SK-N-DZ (cell line): ENCODE measurements at places on chromosomes 16 and 17.

- no peak for DNase-seq
These were observed 24.9 kb downstream of the LITAFD start for GRCh38 chr16:8907096-8907495.

- no peak for DNase-seq
These were observed 14.0 kb downstream of the CYB5B start for GRCh38 chr16:69438465-69438864.

GRCh38 chr17:79797492-79798298, 818 bp upstream of the CBX8 start:
- peak; percentile 75 for DNase-seq

- DNase-seq: no peak
These were observed 64.9 kb downstream of the TEX14 start for GRCh38 chr17:58626905-58627304.

DNA sequence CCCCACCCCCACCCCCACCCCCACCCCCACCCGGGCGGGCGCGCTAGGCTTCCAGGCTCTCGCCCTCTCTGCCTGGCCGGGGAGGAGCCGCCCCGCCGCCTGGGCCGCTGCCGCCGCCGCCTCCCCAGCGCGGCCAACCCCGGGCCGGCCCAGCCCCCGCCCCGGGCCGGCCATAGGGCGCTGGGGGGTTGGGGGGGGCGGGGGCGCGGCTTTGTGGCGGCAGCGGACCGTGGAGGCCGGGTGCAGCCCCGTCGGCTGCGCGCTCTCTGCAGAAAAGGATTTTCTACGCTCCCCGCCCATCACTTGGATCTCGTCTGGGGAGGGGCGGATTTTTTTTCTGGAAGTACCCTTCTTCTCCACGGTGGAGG, 230.9 kb downstream of the MRTFB start:
- DNase-seq: no peak

DNA sequence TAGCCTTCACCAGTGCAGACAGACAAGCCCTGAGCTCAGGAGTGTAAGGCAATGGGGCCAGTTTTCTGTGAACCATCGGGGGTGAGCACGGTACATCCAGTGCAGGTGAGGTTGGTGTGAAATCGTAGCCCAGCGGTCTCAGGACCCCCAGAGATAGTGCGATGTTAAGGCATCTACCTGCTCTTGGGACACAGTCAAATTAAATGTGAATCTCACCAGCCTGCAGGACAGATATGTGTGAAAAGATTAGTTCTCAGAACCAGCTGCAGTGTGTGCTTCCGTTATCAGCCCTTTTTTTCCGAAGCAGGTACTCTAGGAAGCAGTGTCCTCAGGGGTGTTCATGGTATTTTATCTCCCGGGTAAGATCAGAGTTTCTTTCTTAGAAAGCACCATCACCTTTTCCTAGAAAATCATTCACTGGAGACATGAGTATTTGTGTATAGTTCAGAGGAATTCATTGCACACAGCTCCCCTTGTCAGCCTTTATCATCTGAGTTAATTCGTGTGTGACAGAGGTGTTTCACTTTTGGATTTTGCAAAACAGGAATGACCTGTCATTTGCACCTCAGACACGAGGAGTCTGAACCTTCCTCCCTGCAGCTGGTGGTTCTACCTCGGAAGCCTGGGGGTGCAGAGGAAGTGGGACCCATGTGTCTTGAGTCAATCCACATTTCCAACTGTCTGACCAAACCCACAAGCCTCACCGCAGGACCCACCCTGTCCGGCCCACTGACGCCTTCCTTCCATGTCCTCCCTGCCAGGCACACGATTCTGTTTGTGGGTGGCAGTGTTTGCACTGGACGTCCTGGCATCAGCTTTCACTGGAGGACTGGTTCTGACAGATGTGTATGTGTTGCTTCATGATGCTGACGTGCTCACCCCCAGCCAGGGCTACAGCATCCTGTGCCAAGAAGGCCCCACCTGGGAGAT, 107.8 kb downstream of the CLEC16A start:
- no peak for DNase-seq

DNA sequence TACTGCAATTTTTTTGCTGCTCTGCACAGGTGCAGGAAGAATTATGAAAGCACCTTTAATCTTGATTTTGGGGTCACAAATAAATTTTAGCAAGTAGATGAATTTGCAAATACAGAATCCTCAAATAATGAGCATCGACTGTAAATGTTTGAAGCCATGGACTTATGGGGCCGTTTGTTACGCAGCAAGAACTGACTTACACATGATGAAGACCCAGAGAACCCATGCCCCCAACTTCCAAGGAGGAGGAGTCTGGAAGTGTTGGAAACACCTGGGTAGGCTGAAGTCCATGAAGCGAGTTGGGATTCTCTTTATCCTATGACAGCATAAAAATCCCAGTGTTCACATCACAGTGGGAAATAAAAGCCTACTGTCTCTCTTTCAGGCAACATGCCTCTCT, 176.6 kb downstream of the RBFOX3 start:
- no peak for DNase-seq

DNA sequence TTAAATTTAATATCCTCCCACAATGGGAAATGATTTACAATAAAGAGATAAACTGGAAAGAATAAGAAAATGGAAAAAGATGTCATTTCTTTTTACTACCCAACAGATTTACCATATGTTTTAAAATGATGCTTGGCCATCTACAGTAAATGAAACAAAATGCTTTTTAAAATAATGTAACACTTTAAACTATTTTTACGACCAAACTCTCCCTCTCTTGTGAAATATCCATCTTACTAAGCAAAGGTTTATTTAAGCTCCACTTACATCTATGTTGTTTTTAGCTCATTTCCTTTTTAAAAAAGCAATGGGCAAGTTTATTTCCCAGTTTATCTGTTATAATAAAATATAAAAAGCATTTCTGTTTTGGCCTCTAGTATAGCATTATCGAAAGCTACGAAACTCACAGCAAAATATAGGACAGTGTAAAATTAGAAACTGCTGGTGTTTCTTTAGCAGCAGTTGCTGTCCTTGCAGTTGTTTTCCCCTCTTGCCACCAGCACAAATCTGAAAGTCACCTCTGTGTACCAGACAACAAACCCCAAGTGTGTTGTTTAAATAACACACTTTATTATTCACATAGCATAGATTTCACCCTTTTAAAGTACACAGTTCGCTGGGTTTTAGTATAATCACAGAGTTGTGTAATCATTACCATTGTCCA, 195.1 kb downstream of the CDRT15L2 start:
- no peak for DNase-seq

GRCh38 chr17:51869387-51869786, 289.1 kb downstream of the CA10 start:
- peak; percentile 7 for DNase-seq

GRCh38 chr17:41061964-41062363, 2.0 kb upstream of the KRTAP2-3 start:
- DNase-seq: no peak

DNA sequence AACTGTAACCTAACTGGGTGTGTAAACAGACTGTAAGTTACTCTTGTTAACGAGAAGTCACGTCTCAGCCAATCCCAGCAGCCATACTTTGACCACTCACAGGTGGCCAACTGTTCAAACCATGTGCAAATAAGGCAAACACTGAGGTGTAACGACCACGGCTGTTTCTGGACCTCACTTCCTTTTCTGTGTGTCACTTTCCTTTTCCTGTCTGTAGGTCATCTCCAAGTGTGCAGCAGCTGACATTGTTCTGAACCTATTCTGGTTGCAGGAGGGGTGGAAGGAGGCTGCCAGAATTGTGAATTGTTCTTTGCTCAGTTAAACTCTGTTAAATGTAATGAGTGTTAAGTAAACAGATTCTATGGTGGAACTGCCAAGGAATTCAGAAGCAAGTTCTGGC, 627.4 kb downstream of the KCNJ2 start:
- no peak for DNase-seq

- no peak for DNase-seq
These were observed 5.2 kb upstream of the MYH11 start for GRCh38 chr16:15861996-15862395.

DNA sequence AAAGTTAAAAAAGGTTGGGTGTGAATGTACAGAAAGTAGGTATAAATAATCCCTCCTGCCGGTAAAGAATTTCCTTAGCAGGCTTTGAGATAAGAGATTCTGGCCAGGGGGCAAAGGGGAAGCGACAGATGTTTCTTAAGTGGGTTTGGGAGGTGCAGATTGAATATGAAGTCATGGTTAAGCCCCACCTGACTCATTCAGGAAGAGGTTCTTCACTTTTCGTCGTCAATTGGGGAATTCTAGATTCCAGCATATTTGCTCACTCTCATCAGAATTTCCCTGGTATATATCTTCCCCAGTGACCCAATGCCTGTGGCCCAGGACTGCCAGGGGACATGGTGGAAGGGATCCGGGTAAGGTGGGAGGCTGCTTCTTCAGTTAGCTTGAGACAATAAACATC, 127.8 kb downstream of the CPPED1 start:
- DNase-seq: no peak

DNA sequence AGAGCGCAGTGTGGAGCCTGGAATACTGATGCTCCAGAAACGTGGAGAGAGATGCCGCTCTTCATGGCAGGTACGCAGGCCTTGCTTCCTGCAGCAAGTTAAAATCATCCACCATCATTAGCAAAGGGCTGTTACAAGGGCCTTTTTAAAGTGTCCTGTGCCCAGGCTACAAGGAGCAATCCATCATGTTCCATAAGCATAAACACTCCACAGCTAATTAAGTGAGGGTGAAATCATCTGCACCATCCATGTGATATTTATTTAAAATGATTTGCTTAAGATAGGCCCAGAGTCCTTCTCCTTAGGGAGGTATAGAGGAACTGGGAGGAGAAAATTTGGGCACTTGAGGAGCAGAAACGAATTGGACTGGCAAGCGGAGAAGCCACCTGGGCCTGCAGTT, 372.1 kb downstream of the XYLT1 start:
- no peak for DNase-seq

GRCh38 chr17:11908711-11909146, 88.5 kb downstream of the ZNF18 start:
- DNase-seq: no peak

GRCh38 chr17:51119415-51120356, 982 bp downstream of the SPAG9 start:
- DNase-seq: peak; percentile 57

DNA sequence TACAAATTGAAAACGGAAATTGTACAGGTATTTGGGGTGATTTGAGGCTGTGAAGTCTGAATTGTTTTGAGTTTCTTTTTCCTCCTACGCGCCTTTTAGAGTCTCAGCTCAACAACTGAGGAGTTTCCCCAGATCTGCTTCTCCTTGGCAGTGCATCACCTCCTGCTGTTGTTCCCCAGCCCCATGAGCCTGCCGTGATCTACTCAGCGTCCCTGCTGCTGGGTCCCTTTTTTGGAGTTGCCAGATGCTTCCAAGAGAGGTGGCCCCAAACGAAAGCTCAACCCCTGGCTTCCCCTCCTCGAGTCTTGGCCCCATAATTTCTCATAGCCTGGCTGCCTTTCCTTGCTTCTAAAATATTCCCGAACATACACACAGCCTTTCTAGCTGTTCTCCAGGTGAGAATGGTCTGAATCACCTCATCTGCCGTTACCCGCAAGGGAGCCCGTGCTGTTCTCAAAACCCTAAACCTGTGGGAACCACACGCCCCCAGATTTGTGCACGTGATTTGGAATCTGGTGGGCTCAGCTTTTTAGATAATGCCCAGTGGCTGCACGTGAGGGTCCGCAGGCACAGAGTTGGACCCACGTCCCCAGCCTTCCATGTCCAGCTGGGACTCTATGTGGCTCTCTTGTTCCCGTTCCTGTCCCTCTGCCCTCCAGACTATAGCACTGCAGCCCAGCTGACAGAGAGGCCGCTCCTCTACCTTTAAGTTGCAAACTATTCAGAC, 179.1 kb upstream of the CHMP6 start:
- DNase-seq: no peak

- DNase-seq: no peak
These were observed 18.6 kb upstream of the SLC5A10 start for GRCh38 chr17:18933102-18934058.

DNA sequence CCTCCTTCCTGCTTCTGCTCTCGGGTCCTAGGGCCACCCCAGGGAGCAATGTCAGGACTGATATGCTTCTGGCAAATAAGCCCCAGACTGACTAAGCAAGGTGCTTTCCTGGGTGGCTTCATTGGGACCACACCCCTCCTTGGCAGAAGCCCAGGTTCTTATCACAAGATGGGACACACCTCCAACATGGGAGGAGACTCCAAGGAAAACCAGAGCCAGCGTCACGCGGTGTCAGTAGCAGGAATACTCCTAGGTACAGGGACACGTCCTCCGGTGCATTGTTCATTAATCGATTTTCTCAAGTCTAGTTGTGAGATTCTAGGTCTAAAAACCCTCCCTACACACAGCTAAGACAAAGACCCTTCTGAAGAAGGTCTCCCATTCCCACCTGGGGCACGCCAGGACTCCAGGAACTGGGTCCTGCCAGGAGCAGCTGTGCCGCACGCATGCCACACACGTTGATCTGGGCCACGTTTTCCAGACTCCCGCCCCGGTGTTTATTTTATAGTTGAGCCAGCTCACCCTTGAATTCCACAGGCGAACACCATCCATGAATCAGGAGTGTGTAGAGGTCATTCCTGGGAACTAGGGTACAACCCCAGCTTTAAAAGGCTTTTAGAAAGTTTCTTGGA, 30.8 kb downstream of the FA2H start:
- peak; percentile 38 for DNase-seq

DNA sequence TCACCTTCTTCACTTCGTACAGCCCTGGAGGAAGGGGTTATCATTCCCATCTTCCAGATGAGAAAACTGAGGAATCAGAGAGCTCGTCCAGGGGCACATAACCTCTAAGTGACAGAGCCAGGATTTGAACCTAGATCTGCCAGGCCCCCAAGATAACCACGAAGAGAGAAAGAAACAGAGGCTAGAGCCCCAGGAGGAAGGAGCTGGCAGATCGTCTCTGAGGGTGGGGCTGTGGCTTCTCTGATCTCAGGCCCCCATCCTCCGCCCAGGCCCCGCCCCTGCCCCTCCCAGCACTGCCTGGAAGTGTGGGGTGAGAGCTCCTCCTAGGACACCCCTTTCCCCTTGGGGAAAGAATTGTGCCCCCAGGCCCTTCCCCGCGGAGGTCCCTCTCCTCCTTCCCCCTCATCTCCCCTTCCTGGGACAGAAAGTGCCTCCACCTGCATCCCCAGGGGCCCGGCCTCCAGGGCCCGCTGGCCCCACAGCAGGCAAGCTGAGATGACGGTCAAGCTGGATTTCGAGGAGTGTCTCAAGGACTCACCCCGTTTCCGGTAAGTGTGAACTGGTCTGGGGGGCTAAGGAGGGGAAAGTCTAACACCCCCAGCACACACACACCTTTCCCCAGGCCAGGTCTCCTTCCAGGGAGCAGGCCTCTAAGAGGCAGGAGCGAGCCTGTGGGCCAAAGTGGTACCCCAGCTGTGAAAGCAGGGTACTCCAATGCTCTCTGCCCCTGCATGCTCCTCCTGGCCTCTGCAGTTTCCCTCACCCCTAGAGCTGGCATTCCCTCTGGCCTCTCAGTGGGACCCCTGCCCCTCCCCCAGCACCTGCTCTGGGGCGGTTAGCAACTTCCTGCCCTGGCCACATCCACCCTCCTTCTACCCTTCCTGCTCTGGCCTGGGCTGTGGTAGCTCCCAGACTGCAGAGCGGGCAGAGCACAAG, at the start of gene ACAP1:
TSS of gene ACAP1 (plus strand) at position 290 of the 936 bp plus-strand sequence. CDS start at position 496, 206 bp downstream.
- no peak for DNase-seq
